NCI-H774 (cell line): ENCODE measurements at places on chromosomes 2 and 18.

DNA sequence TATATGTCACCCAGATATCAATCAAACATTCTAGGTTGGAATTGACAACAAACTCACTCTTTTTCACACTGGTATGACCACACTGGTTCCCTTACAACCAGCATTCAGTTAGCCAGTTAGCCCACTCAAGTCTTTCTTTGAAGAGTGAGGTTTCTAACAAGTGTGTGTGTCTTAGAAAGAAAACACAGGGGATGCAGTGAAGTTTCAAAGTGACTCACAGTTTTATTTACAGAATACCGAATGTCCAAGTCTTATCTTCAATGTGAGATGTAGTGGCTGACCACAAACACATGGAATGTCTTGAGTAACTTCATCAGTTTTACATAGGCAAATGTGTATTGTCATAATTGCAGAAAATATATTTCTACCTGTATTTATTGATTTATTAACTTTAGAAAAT lies 274.7 kb upstream of the HNMT start:
- no peak for DNase-seq

GRCh38 chr18:44826418-44827259 lies 146.0 kb downstream of the SETBP1 start:
- peak; percentile 12 for DNase-seq

DNA sequence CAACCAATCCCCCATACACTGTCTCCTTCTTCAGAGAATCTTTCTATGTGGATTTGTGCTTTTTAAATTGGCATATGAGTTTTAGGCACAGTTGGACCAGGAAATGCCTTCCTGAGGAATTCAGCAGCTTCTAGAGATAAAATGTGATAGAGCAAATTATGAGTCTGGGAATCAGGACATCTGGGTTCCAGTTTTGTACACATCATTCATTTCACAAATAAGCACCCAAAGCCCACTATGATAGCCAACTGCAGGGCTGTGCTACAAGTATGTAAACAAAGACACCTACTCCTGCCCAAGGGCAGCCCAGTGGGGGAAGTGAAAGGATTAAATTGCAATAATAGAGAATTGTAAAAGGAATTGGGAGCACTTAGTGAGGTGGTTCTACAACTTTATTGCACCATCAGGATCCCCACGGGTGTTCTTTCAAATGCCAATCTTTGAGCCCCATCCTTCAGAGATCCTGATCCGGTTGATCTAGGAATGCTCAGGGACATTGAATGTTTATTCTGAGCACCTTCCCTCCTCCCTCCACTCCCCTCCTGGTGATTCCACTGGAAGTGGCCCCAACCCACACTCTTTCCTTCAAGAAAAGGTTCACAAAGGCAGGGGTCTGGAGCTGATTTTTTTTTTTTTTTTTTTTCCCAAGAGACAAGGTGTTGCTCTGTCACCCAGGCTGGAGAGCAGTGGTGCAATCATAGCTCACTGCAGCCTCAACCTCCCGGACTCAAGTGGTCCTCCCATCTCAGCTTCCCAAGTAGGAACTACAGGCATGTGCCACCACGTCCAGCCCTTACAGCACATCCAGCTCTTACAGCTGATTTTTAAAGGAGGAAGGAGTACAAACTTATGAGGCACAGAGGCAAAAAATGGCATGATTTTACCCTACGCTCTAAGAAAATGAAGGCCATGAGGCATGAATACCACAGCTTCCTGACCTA lies 11.1 kb upstream of the KCMF1 start:
- DNase-seq: no peak

GRCh38 chr2:156748221-156748620 lies 312.0 kb downstream of the GPD2 start:
- DNase-seq: no peak

DNA sequence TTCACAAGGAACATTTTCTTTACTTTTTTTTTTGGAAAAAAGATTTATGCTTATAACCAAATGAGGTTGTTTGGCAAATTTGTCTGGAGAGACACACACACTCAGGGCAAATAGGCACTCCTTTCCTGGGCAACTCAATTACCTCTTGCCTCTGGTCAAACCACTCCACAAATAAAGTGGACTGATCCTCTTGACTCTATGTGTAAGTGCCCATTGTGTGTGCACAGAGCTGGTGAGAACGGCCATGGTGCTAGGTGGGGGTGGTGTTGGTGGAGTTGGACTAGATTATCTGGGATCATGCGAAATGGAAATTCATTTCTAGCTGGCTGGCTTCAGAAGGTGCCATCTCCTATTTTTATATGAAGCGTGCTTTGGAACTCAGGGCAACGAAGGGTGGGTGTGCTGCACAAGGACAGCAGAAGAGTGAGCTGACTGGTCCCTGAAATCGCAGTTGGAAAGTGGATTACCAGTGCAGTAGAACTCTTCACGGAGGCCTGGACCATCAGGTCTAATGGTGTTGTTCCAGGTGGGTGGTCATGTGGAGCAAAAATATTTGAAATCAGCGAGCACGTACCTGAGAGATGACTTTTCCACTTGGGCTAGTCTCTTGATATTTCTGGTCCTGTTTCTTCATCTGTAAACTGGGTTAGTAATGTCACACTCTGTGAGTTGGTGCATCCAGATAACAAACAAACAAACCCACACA lies 149.9 kb downstream of the RPIA start:
- no peak for DNase-seq

DNA sequence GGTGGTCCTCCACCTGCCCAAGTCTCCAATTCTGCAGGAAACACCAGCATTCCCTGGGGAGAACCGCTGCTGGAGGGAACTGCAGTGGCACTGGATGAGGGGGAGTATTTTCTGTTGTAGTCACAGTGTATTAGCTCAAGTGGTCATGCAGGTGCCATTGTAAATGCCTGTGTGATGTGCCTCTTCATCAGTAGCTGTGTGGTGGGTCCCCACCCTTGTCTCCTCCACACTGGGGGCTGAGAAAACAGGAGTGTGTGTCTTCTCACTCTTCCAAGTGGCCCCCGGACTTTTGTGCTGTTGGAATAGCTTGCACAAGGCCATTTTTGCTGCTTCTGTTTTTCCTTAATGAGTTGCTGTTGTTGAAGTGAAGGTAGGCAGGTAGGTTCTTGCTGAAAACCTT lies 8.7 kb downstream of the NCK2 start:
- DNase-seq: no peak
